NCI-H774 (cell line): ENCODE measurements at places on chromosomes 12 and 14.

GRCh38 chr14:76101391-76102379 is 50.0 kb upstream of the GPATCH2L start:
- DNase-seq, result no peak

GRCh38 chr14:74531467-74531866 is 37.9 kb downstream of the ISCA2 start:
- DNase-seq, result no peak

DNA sequence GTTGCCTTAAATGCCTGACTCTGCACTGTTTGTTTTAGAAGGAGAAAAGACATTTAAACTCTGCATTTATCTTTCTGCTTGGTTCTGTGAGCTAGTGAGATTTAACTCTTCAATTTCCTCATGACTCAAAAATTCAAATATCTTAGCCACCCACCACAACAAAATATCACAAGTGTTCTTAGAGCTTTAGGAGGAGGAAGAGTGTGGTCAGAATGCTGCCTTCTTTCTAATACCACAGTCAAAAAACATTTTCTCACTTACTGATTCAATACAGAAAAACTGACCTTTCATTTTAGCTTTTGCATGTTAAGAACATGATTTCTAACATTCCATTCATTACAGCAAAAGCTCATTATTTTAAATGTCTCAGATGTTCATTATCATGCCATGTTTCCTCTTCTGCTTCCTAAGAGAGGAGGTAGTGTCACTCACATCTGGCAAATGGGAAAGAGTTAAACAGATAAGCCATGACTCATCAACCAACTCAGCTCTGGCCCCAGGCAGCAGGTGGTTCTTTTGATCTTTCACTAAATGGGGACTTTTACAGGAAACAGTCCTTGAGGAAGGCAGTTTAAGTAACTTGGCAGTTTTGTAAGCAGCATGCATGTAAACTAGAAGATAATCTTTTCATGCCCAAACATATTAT is 56.4 kb upstream of the RNU6-8 start:
- no peak for DNase-seq

- no peak for DNase-seq
These were observed 221.2 kb downstream of the PPM1H start for GRCh38 chr12:62713723-62714122.

DNA sequence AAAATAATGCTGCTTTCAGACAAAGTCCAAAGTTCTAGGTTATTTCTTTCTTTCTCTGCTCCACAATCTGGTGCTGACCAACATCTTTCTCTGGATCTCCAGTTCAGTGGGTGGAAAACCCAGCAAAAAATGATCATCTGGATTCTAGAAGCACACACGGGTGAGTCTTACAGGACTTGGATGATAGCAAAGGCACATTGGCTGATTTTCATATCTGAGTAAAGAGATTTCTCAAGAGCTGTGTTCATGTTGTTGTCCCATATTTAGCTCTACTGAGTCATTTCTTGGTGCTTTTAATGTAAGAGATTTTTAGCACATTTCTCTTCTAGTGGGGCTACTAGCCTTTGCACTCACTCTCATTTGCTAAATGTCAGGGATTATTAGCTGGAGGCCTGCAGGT is 336.7 kb downstream of the GALC start:
- DNase-seq, result no peak

DNA sequence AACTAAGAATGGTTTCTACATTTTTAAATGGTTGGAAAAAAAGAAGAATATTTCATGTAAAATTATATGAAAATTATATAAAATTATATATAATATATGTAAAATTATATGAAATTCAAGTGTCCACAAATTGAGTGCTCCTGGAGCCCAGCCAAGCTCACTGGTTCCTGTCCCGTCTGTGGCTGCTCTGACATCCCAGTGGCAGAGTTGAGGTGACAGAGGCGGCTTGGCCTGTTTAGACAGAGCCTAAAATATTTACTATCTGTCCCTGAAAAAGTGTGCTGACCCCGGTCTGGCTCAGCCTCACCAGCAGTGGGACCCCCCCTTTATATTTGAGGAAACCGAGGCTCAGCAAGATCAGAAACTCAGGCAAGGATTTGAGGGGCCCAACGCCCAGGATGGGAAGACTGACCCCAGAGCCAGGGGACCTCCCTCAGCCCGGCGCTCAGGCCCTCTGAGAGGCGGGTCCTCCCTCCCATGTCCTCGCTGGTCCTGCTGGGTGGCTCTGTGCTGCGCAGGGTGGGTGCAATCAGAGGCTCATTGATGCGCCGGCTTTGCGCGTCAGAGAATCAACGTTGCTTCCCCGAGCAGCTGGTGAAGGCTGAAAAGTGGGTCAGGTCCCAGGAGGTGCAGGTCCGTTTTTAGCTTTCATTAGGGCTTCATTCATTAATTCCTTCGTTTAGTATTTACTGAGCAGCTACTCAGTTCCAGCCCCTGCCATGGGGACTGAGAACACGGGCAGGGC is 21.5 kb upstream of the BEGAIN start:
- DNase-seq, result no peak

DNA sequence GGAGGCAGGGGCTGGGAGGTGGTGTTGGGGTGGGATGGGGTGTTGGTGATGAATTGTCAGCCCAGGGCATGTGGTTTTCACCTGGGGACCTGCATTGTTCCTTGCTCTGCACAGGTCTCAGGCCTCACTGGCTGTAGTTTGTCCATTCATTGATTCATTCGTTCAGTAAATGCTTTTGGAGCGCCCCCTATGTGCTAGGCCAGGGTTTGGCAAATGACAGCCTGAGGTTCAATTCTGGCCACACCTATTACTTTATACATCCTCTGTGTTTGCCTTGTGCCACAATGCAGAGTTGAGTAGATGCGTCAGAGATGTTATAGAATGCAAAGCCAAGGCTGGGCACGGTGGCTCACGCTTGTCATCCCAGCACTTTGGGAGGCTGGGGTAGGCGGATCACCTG is 4.7 kb downstream of the ADCK1 start:
- DNase-seq, result no peak

DNA sequence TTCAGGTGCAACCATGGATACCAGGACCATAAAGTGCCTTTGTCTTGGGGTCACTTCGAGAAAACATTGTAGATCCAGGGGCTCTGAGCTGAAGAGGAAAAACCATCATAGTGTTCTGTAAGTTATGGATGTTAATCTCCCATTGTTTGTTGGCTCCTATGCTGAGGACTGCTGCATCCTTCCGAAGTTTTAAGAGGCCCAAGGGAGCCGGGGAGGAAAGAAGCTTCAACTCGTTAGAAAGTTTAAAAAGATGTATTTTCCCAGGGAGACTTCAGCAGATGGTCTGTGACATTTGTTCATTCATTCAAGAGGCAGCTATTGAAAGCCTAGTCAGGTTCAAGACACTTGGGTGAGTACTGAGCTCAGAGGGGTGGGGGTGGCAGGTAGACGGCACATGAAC is 378.8 kb upstream of the TBX3 start:
- DNase-seq, result no peak

DNA sequence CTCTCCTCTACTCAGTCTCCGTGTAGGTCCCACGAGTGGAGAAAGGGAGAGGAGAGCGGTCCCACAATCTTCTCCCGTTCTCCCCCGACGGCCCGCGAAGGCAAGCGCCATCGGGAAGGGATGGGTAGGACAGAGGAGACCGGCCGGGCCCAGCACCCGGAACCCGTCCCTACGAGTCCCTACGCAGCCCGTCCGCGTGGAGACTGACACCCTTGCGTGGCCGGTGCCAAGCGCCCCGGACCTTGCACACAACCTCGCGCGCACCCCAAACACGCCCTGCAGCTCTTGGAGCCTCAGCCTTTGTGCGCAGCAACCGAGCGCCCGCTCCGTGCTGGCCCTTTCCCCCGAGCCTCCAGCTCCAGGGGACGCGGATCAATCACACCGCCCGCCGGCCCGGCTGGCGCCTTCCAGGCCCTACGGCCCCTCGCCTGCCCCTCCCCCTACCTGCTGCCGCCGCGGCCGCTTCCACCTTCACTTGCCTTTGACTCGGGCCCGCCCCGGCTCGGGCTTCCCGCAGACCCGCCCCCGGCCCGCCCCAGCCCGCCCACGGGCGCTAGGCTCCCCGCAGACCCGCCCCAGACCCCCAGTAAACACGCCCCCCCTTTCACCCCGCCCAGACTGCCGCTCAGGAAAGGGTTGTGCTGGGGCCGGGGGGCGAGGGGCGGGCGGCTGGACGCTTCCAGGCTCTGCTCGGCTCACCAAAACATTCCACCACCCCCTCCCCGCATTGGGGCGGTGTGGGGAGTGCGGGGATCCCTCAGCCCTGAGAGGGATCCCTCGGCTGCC is at the start of gene NDRG2:
Gene NDRG2, minus strand, starts transcription at position 477 of the 786 bp plus-strand sequence. CDS start 1,746 bp downstream, outside the sequence.
- DNase-seq, result peak; percentile 42

DNA sequence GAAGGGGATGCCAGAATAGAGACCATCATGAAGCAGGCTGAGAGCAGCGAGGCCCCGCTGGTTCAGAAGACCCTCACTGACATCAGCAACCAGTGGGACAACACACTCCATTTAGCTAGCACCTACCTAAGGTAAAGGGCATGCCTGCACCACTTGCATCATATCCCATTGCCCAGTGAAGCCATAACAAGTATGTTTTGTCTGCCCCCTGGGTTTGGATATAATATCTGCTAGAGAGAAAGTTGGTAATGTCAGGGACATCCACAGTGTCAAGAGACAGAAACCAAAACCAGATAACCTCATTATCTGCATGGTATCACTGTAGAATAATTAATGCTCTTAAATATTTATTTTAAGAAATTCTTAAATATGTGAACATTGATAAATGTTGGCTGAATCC is 173.8 kb downstream of the SYNE2 start:
- no peak for DNase-seq

- no peak for DNase-seq
These were observed 61.4 kb upstream of the IFNG-AS1 start for GRCh38 chr12:67927815-67928214.

GRCh38 chr12:14923944-14924343 is 14.4 kb downstream of the ERP27 start:
- DNase-seq, result no peak

DNA sequence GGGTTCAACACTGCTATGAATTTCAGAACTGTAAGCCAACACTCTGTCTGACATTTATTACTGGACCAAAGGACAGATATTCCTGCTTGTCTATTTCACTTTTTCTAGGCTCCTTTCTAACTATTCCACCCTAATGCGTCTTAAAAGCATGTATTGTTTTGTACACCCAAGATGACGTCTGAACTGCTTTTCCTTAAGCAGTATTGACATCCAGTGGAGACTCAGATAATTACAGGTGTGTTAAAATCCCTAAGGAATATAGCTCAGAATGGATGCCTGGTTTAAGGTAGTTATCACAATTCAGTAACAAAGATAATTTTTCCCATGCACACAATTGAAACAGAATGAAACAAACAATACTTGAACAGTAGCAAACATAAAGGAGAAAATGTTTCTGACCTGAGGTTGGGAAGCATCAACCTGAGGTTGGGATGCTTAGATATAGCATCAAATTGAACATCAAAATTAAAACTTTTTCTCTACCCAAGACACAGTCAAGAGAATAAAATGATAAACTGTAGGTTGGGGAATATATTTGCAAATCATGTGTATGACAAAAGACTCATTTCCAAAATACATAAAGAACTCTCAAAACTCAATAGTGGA is 93.7 kb upstream of the PTPRR start:
- DNase-seq, result peak; percentile 53

GRCh38 chr14:55580470-55581341 is 699 bp downstream of the KTN1 start:
- no peak for DNase-seq

GRCh38 chr14:24398293-24398652 is 530 bp upstream of the NYNRIN start:
- no peak for DNase-seq

GRCh38 chr12:48388460-48388859 is 37.7 kb upstream of the ZNF641 start:
- DNase-seq, result no peak

DNA sequence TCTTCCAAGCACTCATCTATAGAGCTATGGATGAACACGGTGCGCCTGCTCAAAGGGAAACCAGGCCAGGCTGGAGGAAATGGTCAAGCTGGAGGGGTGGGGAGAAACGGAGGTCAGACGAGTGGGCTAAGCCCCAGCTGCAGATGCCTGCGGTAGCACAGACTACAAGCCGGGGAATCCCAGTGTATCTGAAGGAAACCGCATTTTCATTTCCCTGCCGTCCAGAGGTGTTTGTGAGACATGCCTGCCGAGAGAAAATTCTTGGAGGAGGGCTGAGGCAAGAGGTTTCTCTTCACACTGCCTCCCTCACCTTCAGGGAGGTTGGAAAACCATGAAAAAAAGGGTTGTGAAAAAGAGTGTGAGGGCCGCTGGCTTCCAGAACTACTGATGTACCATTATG is 102.0 kb upstream of the FOXN3 start:
- no peak for DNase-seq

GRCh38 chr12:10986812-10987211 is at the start of gene TAS2R50:
Gene TAS2R50 (minus strand): TSS chr12:10986912. CDS start chr12:10986860, 52 bp downstream.
- no peak for DNase-seq

GRCh38 chr14:50821510-50822464 is 9.2 kb downstream of the NIN start:
- DNase-seq, result no peak

- no peak for DNase-seq
These were observed 90.7 kb upstream of the PTPRR start for GRCh38 chr12:71011261-71011660.
